ENCODE measurements at places on chromosomes 5 and 9. TPM values are rescaled to one million over a fixed set of nuclear protein-coding genes. Genes with fewer than 3 reads are reported as not detected.

Gene C9orf152
- not detected for total RNA-seq

Gene WWC1
- 1.5 TPM for total RNA-seq

Gene FIBCD1
- total RNA-seq: not detected

Gene PCDHB11
- 10.6 TPM for total RNA-seq

Gene ADGRV1
- 18.2 TPM for total RNA-seq

Gene TNFSF8
- not detected for total RNA-seq

Gene CCDC192
- total RNA-seq: not detected

Gene SLC36A2
- total RNA-seq: not detected

Gene SOX30
- not detected for total RNA-seq

Gene G3BP1
- 127 TPM for total RNA-seq

Gene CAST
- total RNA-seq: 19.4 TPM

Gene GADD45G
- 124 TPM for total RNA-seq

Gene ABHD17B
- total RNA-seq: 41.2 TPM

Gene SLC6A7
- not detected for total RNA-seq

Gene ELOVL7
- 0.59 TPM for total RNA-seq

Gene LCN9
- total RNA-seq: not detected

Gene CCL21
- total RNA-seq: not detected

Measured in glutamatergic neuron (in vitro differentiated cells).